ENCODE measurements at places on chromosomes 2 and 18.

DNA sequence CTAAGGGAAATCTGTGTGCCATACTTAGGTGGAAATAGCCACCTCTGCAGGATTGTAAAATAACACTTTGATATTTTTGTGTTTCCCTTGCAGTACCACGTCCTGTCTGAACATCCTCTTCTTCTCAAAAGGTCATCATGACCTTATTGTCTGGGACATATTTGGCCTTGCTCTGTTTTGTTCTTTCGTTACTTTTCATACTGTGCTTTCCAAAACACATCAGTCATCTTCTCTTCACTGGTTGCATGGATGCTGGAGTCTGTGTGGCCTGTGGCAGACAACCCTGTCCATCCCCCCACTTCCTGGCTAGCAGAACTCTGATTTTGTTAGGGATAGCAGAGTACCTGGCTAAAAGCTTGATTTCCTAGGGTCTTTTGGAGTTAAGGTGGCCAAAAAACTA is 9.4 kb upstream of the GREB1 start:
- DNase-seq: no peak

DNA sequence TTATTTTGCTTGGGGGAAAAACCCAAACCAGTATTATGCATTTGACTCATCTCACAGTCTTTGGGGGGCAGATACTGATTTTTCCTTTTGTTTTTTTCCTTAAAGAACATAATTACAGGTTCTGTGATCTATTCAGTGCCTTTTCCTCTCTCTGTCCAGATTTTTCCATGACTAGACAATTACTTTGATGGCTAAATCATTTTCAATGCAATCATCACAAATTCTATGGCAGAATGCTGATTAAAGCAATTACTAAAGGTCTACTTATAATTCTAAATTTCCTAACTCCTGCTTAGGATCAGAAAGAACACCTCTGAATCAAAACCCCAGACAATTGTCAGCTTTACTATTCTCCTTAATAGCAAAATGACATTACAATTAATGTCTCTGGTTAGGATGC is 38.8 kb downstream of the POLR1A start:
- no peak for DNase-seq

DNA sequence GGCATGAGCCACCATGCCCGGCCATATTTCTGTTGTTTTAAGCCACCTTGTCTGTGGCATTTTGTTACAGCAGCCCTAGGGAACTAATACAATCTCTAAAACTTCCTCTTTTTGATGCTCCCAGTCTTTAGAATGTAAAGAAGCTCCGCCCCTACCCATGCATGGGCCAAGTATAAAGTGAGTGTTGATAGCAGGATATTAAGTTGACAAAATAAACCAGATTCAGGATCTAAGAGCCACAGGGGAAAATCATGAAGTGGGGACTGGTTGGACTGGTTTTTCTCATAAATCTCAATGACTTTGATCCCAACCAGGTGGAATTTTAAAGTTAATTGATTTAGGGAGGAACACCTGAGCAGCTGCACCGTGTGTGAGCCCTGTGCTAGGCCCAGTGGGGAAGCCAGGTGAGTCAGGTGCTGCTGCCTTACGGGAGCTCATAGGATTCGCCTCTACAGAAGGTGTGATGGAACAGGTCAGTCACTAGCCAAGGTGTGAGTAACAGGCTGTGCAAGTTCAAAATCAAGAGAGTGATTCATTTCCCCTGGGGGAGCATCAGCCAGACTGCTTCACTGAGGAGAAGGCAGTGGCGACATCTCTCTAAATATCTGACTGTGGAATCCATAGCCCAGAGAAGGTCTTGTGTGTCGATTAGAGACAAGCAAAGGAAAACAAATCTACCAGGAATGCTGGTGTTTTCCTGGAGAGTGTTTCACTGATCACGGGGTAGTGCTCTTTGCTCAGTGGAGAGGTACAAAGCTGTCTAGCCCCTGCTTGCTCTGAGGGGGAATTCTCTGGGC is 63.0 kb upstream of the MSH2 start:
- DNase-seq: peak; percentile 98

GRCh38 chr2:225558399-225559071 is 159.0 kb downstream of the NYAP2 start:
- DNase-seq: no peak

DNA sequence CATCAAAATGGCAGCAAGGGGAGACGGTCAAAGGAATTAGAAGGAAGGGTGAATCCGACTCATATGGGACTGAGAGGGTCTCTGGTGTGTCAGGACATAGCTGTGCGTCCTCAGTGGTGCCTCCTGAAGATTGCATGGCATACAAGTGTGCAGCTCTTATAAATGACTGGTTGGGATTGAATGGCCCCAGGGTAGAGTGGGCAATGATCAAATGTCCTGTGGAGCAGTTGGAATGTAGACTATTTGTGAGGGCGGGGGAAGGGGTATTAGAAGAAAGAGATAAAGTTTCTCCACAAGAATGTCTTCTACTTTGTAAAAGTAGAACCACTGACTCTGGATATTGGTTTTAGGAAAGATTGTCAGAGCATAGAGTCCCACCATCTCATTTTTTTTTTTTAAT is 24.6 kb downstream of the CTLA4 start:
- no peak for DNase-seq

- DNase-seq: no peak
Measured at GRCh38 chr18:79525556-79526467, 130.1 kb downstream of the NFATC1 start.

- DNase-seq: no peak
Measured at GRCh38 chr2:46230115-46230571, 67.1 kb upstream of the EPAS1 start.

GRCh38 chr18:69935319-69936190 is 12.1 kb downstream of the CD226 start:
- no peak for DNase-seq

DNA sequence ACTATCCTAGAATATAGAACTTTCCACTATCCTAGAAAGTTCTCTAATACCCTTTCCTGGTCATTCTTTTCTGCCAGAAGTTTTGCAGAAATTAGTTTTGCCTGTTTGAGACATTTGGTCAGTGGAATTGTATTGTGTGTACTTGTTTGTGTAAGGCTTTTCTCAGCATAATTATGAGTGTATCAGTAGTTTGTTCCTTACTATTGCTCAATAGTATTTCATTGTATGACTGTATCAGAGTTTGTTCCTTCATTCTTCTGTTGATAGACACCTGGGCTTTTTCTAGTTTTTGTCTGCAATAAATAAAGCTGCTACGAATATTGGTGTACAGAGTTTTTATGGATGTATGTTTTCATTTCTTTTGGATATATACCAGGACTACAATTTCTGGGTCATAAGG is 27.2 kb downstream of the CCDC138 start:
- no peak for DNase-seq

- no peak for DNase-seq
Measured at GRCh38 chr2:12293874-12294273, 422.9 kb upstream of the TRIB2 start.

DNA sequence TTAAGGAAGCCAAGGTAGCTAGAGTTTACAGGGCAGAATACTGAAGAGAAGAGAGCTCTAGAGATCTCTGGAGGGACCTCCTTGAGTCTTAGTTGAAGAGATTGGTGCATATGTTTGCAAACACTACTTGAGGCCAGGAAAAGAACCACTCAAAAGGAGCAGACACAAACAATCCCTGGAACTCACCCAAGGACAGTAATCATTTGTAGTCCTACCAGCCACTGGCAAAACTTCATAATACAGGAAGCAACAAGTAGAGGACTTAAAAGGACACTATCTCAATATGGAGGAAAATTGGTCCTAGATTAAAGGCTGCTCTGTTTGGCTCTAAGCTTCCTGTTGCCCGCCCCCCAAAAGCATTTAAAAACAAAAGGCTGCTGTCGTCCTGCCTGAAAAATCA is 46.9 kb upstream of the UBXN4 start:
- no peak for DNase-seq

Data from foreskin keratinocyte (primary cell).